ENCODE measurements at places on chromosomes 5 and 9. TPM values are rescaled to one million over a fixed set of nuclear protein-coding genes. Genes with fewer than 3 reads are reported as not detected.

The PLAC8L1 gene
- 2.0 TPM for total RNA-seq

The PRLR gene
- 9.1 TPM for total RNA-seq

The GMCL2 gene
- not detected for total RNA-seq

The PCDHGB4 gene
- 3.3 TPM for total RNA-seq

The TICAM2 gene
- total RNA-seq, result 3.3 TPM

The SHOC1 gene
- total RNA-seq, result not detected

The C9orf153 gene
- total RNA-seq, result not detected

GRCh38 chr9:70085241-70085640 lies 41.6 kb downstream of the MAMDC2 start:
- no peaks in the 10 kb centered on the region for H3K4me1 ChIP-seq
- H3K27ac ChIP-seq, result peak overlapping the region; percentile 41
- no peak overlapping the region for H3K4me3 ChIP-seq
- DNase-seq, result no peak
- H3K27me3 ChIP-seq, result no peaks in the 10 kb centered on the region
- H3K36me3 ChIP-seq, result no peaks in the 10 kb centered on the region

DNA sequence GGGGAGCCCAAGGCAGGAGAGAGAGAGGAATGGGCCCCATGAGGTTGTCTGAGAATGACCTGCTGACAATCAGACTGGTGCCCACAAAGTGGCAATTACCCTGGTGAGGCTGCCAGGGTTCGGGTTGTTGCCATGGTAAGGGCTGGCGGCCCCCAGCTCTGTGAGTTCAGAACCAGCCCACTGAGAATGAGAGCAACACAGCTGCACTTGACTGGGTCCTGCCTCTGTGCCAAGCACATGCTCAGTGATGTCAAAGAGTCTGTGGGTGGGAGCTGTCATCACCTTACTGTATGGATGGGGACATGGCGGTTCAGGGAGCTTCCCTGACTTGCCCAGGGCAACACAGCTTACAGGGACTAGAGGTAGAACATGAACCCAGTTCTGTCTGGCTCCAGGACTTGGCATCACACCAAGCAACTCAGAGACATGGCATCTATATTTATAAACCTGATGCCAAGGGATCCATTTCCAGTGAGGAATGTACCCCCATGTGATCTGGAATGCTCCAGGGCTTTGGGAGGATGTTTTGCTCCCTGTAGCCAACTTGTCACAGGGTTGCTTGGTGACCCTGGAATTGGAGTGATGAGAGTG lies 38.2 kb upstream of the TEX48 start:
- H3K27me3 ChIP-seq, result no peaks in the 10 kb centered on the region
- DNase-seq, result no peak
- H3K4me1 ChIP-seq, result no peaks in the 10 kb centered on the region
- H3K4me3 ChIP-seq, result no peak overlapping the region
- no peaks in the 10 kb centered on the region for H3K36me3 ChIP-seq

GRCh38 chr5:75051217-75051751 lies 1.1 kb downstream of the GCNT4 start:
- H3K4me1 ChIP-seq, result no peaks in the 10 kb centered on the region
- no peak overlapping the region for H3K4me3 ChIP-seq
- H3K27ac ChIP-seq, result peak overlapping the region; percentile 96
- H3K27me3 ChIP-seq, result no peaks in the 10 kb centered on the region

DNA sequence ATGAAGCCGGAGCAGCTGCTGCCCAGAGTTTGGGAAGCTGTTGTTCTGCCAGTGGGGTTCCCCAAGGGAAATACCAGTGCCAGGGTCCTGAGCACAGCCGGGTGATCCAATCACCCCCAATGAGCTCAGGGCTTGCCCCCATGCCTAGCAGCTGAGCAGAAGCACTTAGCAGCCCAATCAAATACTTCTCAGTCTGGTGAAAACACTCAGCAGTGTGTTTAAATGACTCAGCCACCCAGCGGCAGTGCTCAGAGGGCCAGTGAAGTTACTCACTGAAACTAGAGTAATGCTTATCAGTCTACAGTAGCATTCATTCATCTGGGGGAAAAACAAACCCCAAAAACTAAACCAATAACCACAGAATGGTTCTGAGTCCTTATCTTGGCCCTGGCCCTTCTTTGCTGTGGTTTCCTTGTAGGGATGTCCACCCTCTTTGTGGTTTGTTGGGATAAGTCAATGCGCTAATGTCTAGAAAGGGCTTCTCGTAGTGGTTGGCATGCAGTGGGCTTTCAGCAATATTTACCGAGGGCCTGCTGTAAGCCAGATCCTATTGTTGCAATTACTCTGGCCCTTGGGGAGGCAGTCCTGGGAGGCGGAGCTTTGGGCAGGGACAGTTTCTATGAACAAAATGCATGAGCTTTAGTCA lies 43.1 kb downstream of the LHX2 start:
- no peaks in the 10 kb centered on the region for H3K36me3 ChIP-seq
- no peak for DNase-seq
- H3K27ac ChIP-seq, result no peak overlapping the region
- H3K27me3 ChIP-seq, result no peaks in the 10 kb centered on the region
- H3K4me1 ChIP-seq, result no peaks in the 10 kb centered on the region
- H3K4me3 ChIP-seq, result no peak overlapping the region

DNA sequence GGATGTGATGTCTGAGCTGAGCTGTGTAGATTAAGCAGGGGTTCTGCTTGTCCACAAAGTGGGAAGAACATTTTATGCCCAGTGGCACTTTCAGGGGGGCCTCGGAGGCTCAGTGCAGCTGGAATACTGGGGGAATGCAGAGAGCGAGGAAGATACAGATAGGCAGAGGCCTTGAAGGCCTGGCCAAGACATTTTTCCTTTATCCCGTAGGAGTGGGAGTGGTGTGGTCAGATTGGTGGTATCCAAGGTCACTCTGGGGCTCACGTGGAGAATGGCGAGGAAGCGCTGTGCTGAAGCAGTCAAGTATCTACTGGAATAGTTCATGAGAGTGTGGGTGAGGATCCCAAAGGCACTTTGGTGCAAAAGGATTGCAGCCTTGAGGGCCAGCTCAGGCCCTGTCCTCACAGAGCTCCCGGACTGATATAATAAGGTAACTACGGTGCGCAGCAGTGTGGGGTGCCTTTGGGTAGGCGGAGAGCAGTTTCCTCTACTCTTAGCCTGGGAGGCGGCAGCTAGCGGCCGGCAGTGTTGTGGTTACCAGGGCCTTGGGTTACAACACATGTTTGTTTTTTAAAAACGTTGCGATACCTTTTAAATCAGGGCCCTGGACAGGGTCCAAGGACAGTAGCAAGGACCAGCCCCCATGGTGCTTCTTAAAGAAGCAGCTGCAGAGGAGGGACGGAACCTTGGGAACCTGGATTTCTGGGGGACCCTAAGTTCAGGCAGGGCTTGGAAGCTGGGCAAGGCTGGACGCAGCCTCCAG lies 10.8 kb upstream of the CCDC69 start:
- H3K4me3 ChIP-seq, result no peak overlapping the region
- H3K27ac ChIP-seq, result peak overlapping the region; percentile 73
- H3K27me3 ChIP-seq, result no peaks in the 10 kb centered on the region
- DNase-seq, result peak; percentile 88

- no peak overlapping the region for H3K27ac ChIP-seq
- H3K4me1 ChIP-seq, result no peaks in the 10 kb centered on the region
- H3K4me3 ChIP-seq, result no peak overlapping the region
- no peak for DNase-seq
These were observed 73.3 kb upstream of the TBCA start for GRCh38 chr5:77849308-77849900.

GRCh38 chr9:23842565-23843129 lies 16.6 kb upstream of the ELAVL2 start:
- no peaks in the 10 kb centered on the region for H3K27me3 ChIP-seq
- no peak for DNase-seq
- H3K36me3 ChIP-seq, result no peaks in the 10 kb centered on the region
- H3K4me1 ChIP-seq, result no peaks in the 10 kb centered on the region

DNA sequence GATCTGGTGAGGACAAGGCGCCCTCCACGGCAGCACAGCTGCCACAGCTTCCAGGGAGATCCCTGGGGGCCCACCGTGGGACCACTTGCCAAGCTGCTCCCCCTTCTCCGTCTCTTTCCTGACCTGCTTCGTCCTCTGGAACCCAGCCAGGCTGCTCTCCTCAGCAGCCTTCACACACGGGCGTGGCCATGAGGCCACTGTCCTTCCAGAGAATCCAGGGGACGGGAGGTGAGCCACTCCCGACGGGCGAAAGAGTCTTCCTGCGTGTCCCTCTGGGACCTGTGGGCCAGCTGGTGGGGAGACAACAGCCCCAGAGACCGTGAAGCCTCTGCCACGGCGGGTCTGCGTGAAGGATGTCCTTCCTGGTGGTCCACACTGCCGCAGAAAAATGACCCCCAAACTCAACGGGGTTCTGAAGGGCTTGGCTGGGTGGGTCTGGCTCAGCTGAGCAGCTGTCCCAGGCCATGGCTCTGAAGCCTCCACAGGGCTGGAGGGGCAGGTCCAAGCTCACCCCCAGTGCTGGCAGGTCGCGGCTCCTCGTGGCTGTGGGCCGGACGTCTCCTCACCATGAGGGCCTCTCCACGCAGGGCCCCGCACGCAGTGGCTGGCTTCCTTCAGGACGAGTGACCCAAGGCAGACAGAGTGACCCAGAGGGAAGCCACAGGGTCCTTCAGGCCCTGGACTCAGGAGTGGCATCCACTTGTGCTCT lies 47.4 kb upstream of the NKD2 start:
- no peak overlapping the region for H3K27ac ChIP-seq
- DNase-seq, result no peak
- no peak overlapping the region for H3K4me3 ChIP-seq
- H3K4me1 ChIP-seq, result no peaks in the 10 kb centered on the region

GRCh38 chr5:178115814-178116142 lies 2.4 kb downstream of the N4BP3 start:
- H3K27me3 ChIP-seq, result peaks cover 13% of the 10 kb centered on the region
- peaks cover 34% of the 10 kb centered on the region for H3K4me1 ChIP-seq
- no peak for DNase-seq
- H3K36me3 ChIP-seq, result no peaks in the 10 kb centered on the region
- no peak overlapping the region for H3K4me3 ChIP-seq
- no peak overlapping the region for H3K27ac ChIP-seq

DNA sequence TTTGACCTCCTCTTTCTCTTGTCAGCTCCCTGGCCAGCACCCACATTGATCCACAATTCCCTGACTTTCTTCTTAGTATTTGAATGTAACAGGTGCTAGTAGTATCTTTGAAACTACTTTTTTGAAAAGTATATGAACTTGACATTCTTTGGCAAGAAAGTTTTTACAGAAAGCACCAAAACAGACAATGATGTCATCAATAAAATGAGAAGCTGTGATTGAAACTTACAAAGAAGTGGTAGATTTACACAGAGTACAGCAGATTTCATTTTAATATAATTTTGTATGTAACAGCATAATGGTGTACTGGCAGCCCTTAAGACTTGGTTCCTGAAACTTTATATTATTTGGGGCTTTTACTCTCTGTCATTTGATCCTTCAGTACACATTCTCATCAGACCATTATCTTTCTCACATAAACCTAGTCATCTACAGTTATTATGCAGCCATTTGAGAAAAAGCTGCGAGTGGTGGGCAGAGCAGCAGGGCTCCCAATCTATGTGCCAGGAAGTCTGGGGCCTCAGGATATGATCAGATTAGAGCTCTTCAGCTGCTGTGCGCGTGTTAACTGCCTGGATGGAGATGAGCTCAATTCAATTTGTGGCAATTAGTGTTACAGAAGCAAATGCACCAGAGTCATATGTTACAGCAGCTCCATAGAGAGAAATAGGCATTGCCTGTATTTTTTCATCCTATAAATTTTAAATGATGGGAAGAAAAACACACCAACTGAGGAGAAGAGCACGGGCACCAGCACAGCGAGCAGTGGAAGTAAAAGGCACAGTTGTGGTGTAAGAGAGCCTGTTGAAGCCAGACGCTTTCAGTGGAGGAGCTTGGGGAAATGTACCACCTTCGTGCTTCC lies 126.1 kb downstream of the STARD4 start:
- H3K27ac ChIP-seq, result no peak overlapping the region
- no peak overlapping the region for H3K4me3 ChIP-seq
- no peaks in the 10 kb centered on the region for H3K27me3 ChIP-seq
- no peak for DNase-seq
- no peaks in the 10 kb centered on the region for H3K36me3 ChIP-seq

DNA sequence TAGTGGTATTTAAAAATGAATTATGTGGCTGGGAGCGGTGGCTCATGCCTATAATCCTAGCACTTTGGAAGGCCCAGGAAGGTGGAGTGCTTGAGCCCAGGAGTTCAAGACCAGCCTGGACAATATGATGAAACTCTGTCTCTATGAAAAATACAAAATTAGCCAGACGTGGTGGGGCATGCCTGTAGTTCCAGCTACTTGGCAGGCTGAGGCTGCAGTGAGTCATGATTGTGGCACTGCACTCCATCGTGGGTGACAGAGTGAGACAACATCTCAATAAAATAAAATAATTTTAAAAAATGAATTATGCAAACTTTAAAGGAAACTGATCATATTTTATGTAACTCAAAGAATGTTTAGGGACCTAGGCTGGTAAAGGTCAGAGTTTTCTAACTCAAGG lies 310.8 kb upstream of the DMRT1 start:
- no peak for DNase-seq
- no peaks in the 10 kb centered on the region for H3K36me3 ChIP-seq
- H3K27ac ChIP-seq, result no peak overlapping the region
- no peaks in the 10 kb centered on the region for H3K27me3 ChIP-seq

GRCh38 chr9:132769906-132770769 lies 99.9 kb downstream of the GTF3C4 start:
- peak; percentile 85 for DNase-seq
- no peaks in the 10 kb centered on the region for H3K27me3 ChIP-seq
- no peaks in the 10 kb centered on the region for H3K36me3 ChIP-seq
- peak overlapping the region; percentile 73 for H3K4me3 ChIP-seq
- H3K27ac ChIP-seq, result peak overlapping the region; percentile 76

- no peak overlapping the region for H3K27ac ChIP-seq
- DNase-seq, result no peak
- H3K4me1 ChIP-seq, result no peaks in the 10 kb centered on the region
- no peaks in the 10 kb centered on the region for H3K36me3 ChIP-seq
These were observed 485.7 kb upstream of the TUSC1 start for GRCh38 chr9:26163931-26164330.

DNA sequence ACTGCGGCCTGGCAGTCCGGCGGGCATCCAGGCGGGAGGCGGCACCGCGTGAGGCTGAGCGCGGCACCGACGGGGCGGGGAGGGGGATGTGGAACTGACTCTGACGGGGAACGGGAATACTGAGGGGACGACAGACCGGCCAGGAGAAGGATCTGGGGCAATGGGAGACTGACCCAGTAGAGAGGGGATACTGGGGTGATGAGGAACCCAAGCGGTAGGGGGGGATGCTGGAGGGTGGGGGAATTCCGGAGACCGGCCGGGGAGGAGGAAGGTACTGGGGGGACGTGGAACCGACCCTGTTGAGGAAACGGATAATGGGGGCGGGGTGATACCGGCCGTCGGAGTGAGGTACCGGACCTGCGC lies 423 bp downstream of the IPPK start:
- no peaks in the 10 kb centered on the region for H3K4me1 ChIP-seq
- H3K4me3 ChIP-seq, result peak overlapping the region; percentile 97
- H3K27me3 ChIP-seq, result no peaks in the 10 kb centered on the region
- peak; percentile 62 for DNase-seq
- peak overlapping the region; percentile 87 for H3K27ac ChIP-seq
- no peaks in the 10 kb centered on the region for H3K36me3 ChIP-seq

Data from Peyer's patch (tissue), 4 donors.